ENCODE measurements at places on chromosomes 1 and 21. TPM values are rescaled to one million over a fixed set of nuclear protein-coding genes. Genes with fewer than 3 reads are reported as not detected.

SLC16A1 gene
- 41.4 TPM for total RNA-seq

TNFRSF9 gene
- 3.6 TPM for total RNA-seq

NPHS2 gene
- total RNA-seq = not detected

WNT3A gene
- 0.08 TPM for total RNA-seq

OR2AK2 gene
- not detected for total RNA-seq

MIXL1 gene
- total RNA-seq = not detected

TTC22 gene
- not detected for total RNA-seq
